ENCODE measurements at places on chromosomes 16 and 17. TPM values are rescaled to one million over a fixed set of nuclear protein-coding genes. Genes with fewer than 3 reads are reported as not detected.

GRCh38 chr17:74606050-74606449, 14.0 kb upstream of the CD300LD start:
- peaks cover 14% of the 10 kb centered on the region for H3K4me1 ChIP-seq
- H3K36me3 ChIP-seq = no peaks in the 10 kb centered on the region
- no peak for DNase-seq
- H3K27ac ChIP-seq = no peak overlapping the region
- peaks cover 14% of the 10 kb centered on the region for H3K27me3 ChIP-seq

DNA sequence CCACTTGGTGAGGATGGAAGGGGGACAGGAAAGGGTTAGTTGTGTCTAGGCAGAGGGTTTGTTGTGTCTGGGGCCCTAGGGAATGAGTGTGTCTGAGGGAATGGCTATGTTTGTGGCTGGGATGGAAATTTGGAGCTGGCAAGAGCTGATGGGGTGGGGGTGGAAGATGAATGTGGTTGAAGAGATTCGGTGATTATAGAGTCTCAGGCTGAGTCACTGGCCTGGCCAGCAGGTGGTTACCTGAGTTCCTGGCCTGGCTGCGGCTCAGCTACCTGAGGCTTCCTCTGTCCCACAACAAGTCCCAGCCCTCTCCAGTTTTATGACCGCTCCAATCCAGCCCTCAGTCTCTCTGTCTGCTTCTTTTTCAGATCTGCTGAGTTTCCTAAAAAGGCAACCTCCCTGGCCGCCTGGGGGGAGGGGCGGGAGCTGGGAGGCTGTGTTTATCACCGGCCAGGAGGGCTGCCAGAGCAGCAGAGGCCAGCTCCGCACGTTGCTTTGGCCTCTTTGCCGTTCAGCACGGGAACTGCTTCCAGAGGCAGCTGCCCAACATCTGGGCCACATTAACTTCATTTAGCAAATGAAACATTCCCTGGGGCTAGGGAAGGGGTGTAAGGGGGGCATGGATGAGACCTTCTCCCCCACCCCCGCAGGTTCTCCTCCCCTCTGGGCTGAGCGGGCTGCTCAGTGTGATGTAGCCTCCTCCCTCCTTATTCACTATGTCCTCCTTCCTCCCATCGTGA, 21.8 kb downstream of the ITGB3 start:
- H3K36me3 ChIP-seq = no peaks in the 10 kb centered on the region
- no peak for DNase-seq
- H3K4me3 ChIP-seq = no peak overlapping the region
- H3K27me3 ChIP-seq = peaks cover 22% of the 10 kb centered on the region
- no peak overlapping the region for H3K27ac ChIP-seq

DNA sequence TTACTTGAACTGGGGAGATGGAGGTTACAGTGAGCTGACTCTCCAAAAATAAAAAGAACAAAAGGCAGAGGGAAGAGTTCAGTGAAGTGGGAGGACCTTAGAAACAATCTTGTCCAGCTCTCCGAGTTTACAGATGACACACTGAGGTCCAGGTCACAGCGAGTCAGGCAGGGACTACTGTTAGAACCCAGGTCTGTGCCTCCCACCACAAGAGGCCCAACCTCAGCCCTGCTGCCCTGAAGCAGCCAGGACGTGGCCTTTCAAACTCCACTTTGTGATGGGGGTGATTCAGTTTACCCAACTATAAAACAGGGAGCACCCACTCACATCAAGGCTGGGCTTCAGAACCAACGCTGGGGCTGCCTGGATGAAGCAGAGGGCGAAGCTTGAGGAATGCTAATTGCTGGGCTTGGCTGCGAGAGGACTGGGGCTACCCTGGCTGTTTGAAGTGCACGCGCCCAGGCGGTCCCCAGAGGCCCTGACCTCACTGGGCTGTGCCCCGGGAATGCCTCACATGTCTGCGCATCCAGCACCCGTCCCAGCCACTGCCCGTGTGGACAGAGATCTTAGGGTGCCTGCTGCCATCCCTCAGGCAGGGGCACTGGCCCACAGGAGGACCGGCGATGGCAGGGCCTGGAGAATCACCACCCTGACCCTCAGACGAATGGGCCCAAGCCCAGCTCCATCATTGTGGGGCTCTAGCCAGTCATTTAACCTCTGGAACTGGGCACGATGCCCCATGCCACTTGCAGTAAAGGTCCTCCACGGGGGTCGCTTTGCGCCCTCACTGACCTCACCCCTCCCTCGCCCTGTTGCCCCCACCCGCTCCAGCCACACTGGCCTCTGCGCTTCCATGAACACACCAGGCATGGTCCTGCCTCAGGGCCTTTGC, 11.4 kb downstream of the SLC5A10 start:
- H3K4me3 ChIP-seq = no peak overlapping the region
- H3K27ac ChIP-seq = no peak overlapping the region
- peaks cover 17% of the 10 kb centered on the region for H3K4me1 ChIP-seq
- no peak for DNase-seq

GRCh38 chr16:85983606-85984230, 84.8 kb downstream of the IRF8 start:
- no peak overlapping the region for H3K27ac ChIP-seq
- H3K4me3 ChIP-seq = no peak overlapping the region
- DNase-seq = no peak
- H3K27me3 ChIP-seq = no peaks in the 10 kb centered on the region
- H3K4me1 ChIP-seq = peaks cover 53% of the 10 kb centered on the region
- H3K36me3 ChIP-seq = peaks cover 2% of the 10 kb centered on the region

DNA sequence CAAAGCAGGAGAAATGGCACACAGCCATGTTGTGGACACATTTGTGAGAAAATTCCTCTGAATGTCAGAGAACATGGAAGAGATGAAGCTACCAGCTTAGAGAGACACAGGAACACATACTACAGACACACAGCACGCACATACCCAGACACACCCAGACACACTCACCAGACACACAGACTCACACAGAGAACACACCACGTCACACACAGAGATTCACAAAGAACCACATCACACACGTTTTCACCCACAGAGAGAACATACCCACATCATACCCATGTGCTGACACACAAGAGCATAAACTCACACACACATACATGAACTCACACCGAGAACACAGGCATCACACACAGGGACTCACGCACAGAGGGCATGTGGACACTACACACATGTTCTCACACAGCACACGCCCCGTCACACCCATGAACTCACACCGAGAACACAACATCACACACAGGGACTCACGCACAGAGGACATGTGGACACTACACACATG, 124.9 kb downstream of the METRNL start:
- H3K27me3 ChIP-seq = no peaks in the 10 kb centered on the region
- H3K36me3 ChIP-seq = peaks cover 2% of the 10 kb centered on the region
- no peak overlapping the region for H3K4me3 ChIP-seq
- no peak overlapping the region for H3K27ac ChIP-seq
- H3K4me1 ChIP-seq = peaks cover 38% of the 10 kb centered on the region

DNA sequence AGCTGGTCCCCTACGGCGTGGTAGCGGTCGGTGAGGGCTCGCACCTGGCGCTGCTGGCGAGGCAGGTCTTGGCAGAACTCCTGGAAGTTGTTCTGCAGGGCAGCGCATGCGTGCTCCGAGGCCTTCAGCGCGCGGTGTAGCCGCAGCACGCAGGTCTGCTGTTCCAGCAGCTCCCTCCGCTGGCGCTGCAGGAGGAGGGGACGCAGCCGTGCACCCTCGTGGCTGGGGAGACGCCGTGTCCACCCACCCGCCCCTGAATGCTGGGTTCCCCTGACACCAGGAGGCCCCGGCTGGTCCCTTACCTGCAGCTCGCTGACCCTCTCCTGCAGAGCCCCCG, 12.2 kb downstream of the EVPL start:
- no peak overlapping the region for H3K27ac ChIP-seq
- no peak overlapping the region for H3K4me3 ChIP-seq
- peaks cover 2% of the 10 kb centered on the region for H3K27me3 ChIP-seq
- H3K36me3 ChIP-seq = no peaks in the 10 kb centered on the region
- no peak for DNase-seq
- H3K4me1 ChIP-seq = no peaks in the 10 kb centered on the region

DNA sequence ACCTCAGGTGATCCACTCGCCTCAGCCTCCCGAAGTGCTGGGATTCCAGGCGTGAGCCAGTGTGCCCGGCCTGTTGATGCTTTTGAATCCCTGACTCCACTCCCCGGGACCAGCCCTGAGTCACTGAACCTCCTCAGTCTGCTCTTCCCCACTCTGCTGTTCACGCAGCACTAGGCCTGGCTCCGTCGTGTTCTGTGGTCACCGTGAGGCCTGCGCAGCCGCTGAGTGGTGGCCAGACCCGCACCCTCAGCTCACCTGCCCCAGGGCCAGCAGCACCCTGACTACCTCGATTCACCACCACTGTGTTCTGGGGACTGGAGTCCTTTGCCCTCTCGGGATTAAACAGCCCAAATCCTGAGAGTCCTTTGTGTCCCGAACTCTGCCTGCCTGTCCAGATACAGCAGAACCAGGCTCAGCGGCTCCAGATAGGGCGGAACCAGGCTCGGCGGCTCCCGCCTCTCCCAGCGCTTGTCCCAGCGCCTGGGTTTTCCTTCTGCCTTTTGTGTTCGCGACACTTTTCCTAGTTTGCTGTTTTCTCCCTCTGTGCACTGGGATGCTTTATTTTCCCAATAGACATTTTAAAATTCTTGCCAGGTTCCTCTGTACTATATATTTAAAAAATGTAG, 58.6 kb upstream of the ENDOV start:
- no peak overlapping the region for H3K27ac ChIP-seq
- H3K4me1 ChIP-seq = no peaks in the 10 kb centered on the region
- DNase-seq = no peak
- peaks cover 56% of the 10 kb centered on the region for H3K36me3 ChIP-seq
- no peaks in the 10 kb centered on the region for H3K27me3 ChIP-seq

DNA sequence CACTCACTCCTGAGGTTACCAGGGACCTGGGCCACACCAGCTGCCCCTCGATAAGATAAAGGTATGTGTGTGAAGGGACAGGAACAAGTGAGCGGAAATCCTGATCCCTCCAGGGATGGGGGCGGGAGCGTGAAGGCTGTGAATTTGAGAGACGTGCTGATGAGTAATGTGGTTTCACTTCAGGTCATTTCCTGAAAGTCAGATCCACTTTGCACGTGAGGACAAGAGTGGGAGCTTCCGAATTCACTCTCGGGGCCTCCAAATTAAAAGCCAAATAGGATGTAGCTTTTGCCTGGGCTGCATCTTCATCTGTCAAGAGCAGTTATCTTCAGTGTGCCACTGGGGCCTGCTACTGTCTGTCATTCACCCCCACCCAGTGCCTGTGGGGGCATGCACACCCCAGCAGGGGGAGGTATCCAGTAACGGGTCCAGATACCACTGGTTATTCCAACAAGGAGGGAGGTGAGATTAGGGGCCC, 87.4 kb upstream of the LHX1 start:
- H3K27me3 ChIP-seq = peaks cover 10% of the 10 kb centered on the region
- H3K36me3 ChIP-seq = no peaks in the 10 kb centered on the region
- H3K27ac ChIP-seq = no peak overlapping the region

- no peak overlapping the region for H3K4me3 ChIP-seq
- H3K27me3 ChIP-seq = peaks cover 9% of the 10 kb centered on the region
- no peak for DNase-seq
These were observed 371.2 kb downstream of the NPIPA8 start for GRCh38 chr16:17965133-17965900.

DNA sequence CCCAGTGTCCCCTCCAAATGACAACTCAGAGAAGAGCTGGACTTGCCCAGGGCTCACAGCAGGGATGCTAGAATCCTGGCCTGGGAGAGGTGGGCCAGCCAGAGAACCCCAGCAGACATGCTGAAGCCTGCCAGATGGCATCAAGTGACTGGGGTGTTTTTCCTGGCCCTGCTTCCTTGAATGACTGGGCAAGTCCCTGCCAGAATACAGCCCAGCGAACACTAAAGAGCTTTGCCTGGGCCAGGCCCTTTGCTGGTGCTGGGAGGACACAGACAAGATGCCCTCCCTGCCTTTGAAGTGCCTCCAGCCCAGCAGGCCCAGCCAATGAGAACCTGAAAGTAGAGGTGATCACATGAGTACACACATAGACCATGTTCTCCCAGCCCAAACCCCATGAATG, 11.5 kb downstream of the ZNF319 start:
- no peak for DNase-seq
- H3K4me3 ChIP-seq = no peak overlapping the region
- H3K27me3 ChIP-seq = peaks cover 11% of the 10 kb centered on the region
- H3K4me1 ChIP-seq = no peaks in the 10 kb centered on the region

DNA sequence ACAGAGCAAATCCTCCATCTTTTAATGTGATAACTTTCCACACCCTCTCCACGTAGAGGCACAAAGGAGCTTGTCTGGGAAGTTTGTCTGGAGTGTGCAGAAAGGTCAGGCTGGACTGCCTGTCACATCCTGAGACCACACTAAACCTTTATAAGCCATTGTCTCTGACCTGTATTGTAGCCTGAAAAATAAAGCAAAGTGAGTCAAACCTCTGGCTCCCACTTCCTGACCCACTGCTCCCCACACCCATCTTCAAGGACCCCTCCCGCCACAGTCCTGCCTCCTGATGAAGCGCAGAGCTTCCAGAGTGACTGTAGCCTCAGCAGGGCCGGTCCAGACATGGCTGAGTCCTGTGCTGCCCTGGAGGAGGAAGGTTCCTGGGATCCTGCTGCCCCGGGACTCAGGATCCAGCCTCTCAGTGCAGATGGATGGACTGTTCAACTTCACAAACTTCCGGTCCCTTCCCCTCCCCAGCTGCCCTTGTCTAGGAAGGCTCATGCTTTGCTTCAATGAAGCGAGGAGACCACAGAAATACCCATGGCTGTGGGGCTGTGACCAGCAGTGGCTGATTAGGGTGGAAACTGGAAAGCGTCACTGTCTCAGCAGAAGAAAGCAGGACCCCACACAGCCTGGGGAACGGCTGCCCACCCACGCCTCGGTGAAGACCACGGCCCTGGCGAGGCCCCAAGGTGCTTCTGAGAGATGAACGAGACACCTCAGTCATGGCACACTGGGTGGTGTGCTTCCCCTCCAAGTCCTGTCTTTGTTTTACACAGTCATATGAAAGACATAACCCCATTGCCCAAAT, 30.9 kb upstream of the CLEC18B start:
- DNase-seq = no peak
- no peak overlapping the region for H3K27ac ChIP-seq
- no peaks in the 10 kb centered on the region for H3K4me1 ChIP-seq
- peaks cover 32% of the 10 kb centered on the region for H3K36me3 ChIP-seq
- H3K27me3 ChIP-seq = no peaks in the 10 kb centered on the region
- H3K4me3 ChIP-seq = no peak overlapping the region

DNA sequence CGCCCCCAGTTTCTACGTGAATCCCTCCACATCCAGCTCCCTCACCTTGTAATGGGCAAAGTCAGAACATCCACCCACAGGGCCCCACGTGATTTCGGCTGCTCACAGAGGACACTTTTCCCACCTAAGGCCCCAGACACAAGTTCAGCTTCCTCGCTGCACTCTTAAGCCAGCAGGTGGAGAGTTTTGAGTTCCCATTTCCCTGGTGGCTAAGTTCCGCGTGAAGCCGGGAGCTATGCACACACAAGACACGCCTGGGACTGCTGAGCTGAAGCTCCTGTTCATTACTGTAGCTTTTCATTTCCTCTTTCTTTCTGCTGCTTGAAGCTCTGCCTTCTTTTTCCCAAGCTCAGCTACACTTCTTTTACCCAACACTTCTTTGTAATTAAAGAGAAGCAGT, 273.8 kb downstream of the NPIPA8 start:
- peaks cover 2% of the 10 kb centered on the region for H3K27me3 ChIP-seq
- no peak overlapping the region for H3K27ac ChIP-seq
- no peaks in the 10 kb centered on the region for H3K4me1 ChIP-seq

Gene CDH13
- not detected for total RNA-seq

Gene FOXN1
- not detected for total RNA-seq

Gene MT1F
- 4.3 TPM for total RNA-seq

Gene FOXK2
- total RNA-seq = 97.7 TPM

Gene SLC35G6
- total RNA-seq = not detected

Gene UMOD
- not detected for total RNA-seq

Gene CCT6B
- 0.96 TPM for total RNA-seq

Gene VPS35
- total RNA-seq = 81.0 TPM

Gene PKMYT1
- 151 TPM for total RNA-seq

Gene SDR42E1
- total RNA-seq = 5.9 TPM

Gene IL21R
- total RNA-seq = 101 TPM
